Colonic mucosa (tissue), 4 donors: ENCODE measurements at places on chromosomes 1 and 21. TPM values are rescaled to one million over a fixed set of nuclear protein-coding genes. Genes with fewer than 3 reads are reported as not detected.

KRTAP10-9 gene
- not detected for total RNA-seq

DNA sequence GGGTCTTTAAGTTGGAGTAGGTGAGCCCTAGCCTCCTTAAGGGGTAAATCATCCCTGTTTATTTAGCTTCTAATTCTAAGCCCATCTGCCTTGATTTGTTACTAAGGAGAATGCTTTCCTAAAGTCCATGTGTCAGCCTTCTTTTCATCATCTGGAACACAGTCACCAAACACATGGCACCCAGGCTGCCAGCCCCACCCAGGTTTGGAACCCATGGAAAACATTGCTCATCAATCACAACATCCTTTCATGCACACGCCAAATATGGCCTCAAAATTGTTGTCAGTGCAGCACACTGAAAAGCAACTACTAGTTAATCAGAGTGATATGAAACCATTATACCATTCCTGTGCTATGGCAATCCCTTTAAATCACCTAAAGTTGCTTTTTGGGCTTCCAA is 386.7 kb upstream of the ESRRG start:
- no peak for DNase-seq

DNA sequence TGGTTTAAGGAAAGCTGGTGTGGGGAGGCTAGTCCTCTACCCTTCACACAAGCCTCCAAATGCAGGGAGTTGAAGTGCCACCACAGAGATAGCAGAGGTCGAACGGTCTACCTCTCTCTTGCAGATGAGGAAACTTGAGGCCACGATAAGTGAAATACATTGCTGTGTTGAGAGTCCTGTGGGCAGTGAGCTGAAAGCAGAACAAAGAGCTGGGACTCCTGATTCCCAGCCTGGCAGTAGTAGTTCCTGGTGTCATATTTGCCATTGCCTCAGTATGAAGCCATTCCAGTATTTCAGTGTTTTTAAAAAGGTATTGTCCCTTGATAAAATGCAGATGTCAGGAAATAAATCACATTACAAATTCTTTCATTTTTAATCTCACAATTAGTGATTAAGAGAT is 28.6 kb downstream of the AK4 start:
- DNase-seq, result no peak

WNT3A gene
- not detected for total RNA-seq

OLIG2 gene
- not detected for total RNA-seq

DNA sequence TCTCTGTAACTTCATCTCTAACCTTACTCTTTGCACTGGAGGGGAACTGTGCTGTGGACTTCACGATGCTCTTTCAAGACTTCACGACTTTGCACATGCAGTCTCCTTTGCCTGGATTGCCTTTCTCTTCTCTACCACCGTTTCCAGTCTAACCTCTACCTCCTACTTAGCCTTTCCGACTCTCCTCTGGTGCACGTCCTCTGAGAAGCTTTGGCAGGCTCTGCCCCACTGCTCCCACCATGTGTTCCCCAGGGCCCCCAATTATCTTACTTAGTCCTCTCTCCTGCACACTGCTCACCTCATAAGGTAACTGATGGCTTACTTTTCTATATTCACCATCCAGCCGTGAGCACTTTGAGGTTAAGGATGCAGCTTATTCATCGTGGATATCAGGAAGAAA is 101.7 kb upstream of the GJB5 start:
- DNase-seq, result no peak

DNA sequence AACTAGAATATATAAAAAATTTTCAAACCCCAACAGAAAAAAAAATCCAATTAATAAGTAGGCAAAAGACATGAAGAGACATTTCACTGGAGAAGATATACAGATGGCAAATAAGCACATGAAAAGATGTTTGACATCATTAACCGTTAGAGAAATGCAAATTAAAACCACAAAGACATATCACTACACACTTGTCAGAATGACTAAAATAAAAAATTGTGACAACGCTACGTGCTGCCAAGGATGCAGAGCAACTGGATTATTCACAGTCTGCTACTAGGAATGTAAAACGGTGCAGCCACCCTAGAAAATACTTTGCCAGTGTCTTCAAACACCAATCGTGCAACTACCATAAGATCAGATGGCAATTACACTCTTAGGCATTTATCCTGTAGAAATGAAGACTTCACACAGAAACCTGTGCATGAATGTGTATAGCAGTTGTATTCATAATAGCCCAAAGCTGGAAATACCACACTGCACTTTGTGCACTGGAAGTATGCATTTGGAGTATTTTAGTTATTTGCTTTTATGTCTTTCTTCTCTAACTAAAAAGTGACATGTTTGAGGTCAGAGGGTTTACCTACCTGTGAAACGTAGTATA is 75.3 kb upstream of the PALMD start:
- DNase-seq, result no peak

DPH5 gene
- total RNA-seq, result 20.1 TPM

- no peak for DNase-seq
Measured at GRCh38 chr21:42685036-42685435, 31.6 kb downstream of the PDE9A start.

DNA sequence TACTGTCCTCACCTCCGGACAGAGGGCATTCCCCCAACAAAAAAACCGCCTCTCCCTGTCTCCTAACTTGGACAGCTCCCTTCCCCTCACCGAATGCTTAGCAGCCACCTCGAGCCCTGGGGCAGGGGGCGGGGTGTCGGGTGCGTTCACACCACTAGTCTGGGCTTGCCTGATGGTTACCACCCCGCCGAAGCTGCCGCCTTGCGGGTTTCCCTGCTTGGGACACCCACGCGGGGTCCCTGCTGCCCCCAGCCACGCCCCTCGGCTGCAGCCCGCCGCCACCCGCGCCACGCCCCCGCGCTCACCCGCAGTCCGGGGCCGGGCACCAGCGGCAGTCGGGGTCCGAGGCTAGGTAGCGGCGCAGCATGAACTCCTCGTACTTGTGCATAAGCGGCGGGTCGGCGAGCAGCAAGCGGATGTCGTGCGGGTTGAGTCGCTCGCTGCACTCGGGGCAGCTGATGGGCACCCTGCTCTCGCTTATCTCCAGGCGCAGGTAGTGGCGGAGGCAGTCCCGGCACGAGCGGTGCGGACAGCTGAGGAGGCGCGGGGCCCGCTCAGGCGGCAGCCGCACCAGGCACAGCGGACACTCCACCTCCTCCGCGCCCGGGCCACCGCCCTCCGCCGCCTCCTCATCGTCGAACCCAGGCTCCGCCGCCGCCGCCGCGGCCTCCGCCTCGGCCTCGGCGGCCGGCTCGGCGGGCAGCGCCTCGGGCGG is 706 bp downstream of the RNF19B start:
- peak; percentile 70 for DNase-seq

- no peak for DNase-seq
Measured at GRCh38 chr1:198495631-198496030, 44.8 kb downstream of the ATP6V1G3 start.

MANEAL gene
- total RNA-seq, result 18.2 TPM

CHI3L2 gene
- total RNA-seq, result 0.53 TPM

PPM1J gene
- 0.80 TPM for total RNA-seq

S100A3 gene
- total RNA-seq, result not detected

DNA sequence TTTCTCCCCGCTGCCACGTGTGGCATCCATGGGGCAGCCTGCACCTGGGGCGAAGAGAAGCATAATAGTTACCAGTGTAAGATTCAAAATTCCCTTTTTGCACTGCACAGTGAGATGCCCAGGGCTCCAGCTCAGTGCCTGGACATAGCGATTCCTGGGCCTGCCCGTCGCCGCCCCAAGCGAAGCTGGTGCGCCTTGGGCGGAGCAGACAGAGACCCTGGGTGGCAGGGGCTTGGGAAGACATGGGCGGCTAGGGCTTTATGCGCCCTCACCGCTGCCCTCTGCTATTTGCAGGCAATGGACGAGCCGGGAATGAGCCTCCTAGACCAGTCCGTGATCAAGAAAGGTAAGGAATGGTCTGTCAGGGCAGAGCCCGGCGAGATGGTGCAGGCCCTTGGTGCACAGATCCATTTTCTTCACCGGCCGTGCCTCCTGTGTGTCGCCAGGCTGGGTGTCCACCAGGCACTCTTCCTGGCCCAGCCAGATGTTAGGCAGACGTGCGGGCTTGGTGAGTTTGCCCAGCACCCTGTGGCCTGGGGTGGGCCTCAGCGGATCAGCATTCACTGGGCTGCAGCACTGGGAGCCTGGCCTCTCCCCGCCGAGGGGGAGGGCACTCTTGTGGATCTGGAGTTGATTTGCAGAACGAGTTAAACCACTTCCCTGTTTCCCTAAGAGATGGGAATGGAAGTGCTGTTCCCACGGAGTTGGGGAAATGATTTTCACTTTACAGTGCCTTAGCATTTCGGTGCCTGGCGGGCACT is 1.7 kb downstream of the TFAP2E start:
- DNase-seq, result no peak

- no peak for DNase-seq
Measured at GRCh38 chr1:223752721-223753515, 40.6 kb downstream of the CAPN2 start.

DNA sequence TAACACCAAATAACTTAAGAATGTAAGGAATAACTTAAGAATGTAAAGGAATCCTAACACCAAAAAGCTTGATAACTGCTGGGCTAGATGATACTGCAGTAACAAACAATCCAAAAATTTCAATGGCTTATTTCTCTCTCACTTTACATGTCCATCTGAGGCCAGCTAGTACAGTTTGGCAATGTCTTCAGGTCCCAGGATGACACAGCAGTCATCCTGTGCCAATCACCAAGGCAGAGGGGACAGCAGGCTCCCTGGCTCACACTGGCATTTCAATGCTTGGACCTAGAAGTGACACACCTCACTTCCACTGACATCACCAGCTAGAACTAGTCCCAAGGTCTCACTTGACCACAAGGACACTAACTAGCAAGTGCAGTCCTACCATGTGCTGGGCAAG is 15.3 kb downstream of the DNAJC11 start:
- no peak for DNase-seq

GRCh38 chr1:108785264-108785663 is 38.8 kb downstream of the STXBP3 start:
- no peak for DNase-seq

DNA sequence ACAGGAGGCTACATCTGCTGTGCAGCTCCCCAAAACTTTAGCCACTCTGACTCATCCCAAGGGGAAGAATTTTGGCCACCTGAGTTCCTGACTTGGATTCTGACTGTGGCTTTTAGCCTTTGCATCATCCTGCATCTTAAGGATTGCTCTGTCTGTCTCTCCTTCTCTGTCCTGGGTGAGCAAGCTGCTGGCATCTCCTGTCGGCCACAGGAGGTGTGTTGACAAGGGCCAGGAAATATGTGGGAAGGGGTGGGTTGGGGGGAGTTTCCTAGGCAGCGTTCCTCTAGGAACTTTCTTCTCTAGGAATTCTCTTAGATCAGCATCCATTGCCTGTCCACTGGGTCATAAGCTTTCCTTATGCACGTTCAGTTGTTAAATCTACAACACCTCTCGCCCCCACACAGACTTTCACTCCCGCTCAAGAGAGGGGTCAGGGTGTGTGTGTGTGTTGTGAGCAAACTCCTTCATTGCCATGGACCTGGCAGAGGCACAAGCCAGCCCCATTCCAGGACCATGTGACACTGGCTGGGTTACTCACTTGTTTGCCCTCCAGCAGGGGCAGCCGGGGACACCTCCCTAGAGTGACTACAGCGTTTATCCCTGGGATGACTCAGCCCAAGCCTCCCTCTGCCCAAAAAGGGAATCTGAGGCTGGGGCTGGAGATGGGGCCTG is 145.0 kb upstream of the DUSP10 start:
- DNase-seq, result peak; percentile 25

DNA sequence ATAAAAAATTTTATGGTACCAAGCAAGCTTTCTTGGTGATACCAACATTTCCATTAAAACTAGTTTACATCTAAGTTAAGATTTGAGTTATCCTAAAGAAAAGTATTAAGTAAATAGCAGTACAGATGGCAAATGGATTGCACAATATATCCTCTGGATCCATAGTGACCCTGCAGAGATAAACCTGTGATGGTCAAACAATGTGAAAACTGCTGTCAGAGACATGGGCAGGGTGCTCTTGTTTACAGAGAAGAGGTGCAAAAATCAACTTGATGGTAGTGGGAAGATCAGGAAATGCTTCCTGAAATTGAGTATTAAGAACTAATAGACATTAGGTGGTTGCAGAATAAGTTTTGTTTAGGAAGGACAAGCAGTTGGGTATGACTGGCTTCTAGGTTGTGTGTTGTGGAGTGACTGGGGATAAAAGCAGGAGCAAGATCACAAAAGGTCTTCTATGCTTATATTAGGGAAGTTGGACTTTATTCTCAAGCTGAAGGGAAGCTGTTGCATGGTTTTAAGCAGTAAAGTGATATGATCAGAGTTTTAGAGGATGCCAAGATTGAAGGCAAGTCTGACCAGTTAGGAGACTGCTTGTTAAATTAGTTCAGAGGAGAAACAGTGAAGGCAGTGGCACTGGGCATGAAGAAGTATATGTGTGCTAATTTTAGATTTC is 9.9 kb downstream of the TTC3 start:
- DNase-seq, result no peak

DNA sequence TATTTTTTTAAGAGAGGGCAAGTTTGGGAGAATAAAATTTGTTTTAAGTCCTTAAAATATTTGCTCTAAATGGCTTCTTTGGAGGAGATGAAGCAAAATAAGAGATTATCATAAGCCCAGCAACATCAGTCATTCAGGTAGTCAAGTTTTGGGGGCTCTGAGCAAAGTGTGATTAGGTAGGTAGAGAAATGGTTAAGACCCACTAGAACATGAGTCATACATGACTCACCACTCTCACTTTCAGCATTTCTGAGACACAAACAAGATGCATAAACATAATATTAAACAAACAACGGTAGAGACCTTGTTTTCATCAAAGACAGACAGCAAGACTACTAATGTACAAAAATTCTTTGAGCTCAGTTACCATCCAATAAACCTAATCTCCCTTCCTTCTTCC is 272.2 kb downstream of the LMO4 start:
- DNase-seq, result no peak
